Activated CD4-positive, alpha-beta T cell treated with anti-CD3 and anti-CD28 coated beads for 24 hours (primary cell): ENCODE measurements at places on chromosomes 2 and 18.
A peak's percentile ranks its signal among the peaks of the same experiment; 100 is the strongest.

- no peak for DNase-seq
These were observed 20.2 kb upstream of the MRO start for GRCh38 chr18:50839996-50840395.

GRCh38 chr2:238649936-238650518, 197.9 kb upstream of the TWIST2 start:
- DNase-seq = no peak

- no peak for DNase-seq
These were observed 270.9 kb downstream of the CYP26B1 start for GRCh38 chr2:71876542-71877451.

- no peak for DNase-seq
These were observed 49.3 kb downstream of the COA5 start for GRCh38 chr2:98558852-98559530.

DNA sequence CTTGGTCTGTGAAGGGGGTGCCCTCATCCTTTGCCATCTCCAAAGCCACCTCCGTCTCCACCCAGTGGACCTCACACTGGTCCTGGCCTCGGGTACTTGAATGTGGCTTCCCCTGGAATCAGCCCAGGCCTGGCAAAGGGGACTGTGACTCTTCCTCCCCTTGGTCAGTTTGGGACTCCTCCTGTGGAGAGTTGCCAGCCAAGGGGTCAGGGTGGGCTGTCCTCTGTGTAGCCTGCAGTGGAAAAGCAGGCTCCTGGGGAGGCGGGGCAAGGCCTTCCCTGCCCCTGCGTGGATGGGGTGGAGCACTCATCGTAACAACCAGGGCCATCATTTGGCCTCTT, 59.8 kb downstream of the INHBB start:
- DNase-seq = no peak

DNA sequence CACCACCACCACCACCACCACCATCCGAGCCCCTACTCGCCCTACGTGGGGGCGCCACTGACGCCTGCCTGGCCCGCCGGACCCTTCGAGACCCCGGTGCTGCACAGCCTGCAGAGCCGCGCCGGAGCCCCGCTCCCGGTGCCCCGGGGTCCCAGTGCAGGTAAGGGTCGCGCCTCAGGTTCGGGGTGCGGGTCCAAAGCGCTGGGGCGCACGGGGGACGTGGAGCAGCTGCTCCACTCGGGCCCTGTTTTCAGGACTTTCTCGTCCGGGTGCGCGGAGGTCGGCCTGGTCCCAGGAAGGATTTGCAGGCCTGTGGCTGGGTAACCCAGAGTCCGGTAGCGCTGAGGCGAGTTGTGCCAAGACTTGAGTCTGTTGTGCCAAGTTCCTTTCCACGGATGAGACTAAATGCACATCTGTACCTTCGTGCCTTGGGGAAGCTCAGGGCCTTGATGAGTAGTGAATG, 2.8 kb downstream of the GATA6 start:
- DNase-seq = no peak

DNA sequence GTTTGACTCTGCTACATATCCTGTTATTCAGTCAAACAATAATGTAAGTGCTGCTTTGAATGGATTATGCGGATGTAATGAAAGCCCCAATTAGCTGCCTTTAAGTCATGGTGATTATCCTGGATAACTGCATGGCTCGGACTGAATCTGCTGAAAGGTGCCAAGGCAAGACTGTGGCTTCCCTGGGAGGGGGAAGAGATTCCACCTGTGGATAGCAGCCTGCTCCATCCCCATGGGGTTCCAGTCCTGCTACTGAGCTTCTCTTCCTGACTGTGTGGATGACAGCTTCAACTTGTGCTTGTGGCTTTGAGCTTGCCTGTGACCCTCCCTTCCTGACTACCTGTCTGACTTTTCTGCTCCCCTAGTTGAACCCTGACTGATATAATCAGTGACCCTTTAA, 540.0 kb upstream of the GYPC start:
- no peak for DNase-seq

DNA sequence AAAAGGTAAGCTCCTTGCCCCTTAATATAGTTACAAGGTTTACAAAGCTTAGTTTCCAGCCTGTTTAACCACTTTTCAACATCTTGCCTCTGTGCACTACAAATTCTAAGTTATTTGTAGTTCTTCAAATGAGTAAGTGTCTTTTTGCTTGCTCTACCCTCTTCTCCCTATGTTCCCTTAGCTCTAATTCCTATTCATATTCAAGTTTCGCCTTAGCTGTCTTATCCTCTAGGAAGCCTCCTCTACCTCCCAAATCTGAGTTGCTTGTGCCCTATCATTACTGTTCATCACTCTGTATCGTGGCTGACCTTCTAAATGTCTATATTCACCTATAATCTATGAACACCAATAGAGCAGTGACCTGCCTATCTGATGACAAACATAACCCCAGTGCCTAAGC, 25.3 kb downstream of the NRXN1 start:
- DNase-seq = no peak

- no peak for DNase-seq
These were observed 20.8 kb upstream of the KCNK3 start for GRCh38 chr2:26671691-26672090.

- no peak for DNase-seq
These were observed 34.1 kb downstream of the EEF1B2 start for GRCh38 chr2:206193671-206194357.

- no peak for DNase-seq
These were observed 130.2 kb downstream of the NCKAP5 start for GRCh38 chr2:133438026-133438425.

GRCh38 chr2:35794796-35795450, 560.7 kb upstream of the CRIM1 start:
- DNase-seq = no peak

- no peak for DNase-seq
These were observed 221.4 kb downstream of the CLIP4 start for GRCh38 chr2:29336341-29337241.

- DNase-seq = no peak
These were observed 232.9 kb downstream of the GULP1 start for GRCh38 chr2:188524519-188525113.

- no peak for DNase-seq
These were observed 8.1 kb upstream of the MTERF4 start for GRCh38 chr2:241110089-241110606.

- DNase-seq = no peak
These were observed 84.7 kb upstream of the STON1 start for GRCh38 chr2:48445091-48445725.

GRCh38 chr18:48942554-48943261, 8.1 kb downstream of the SMAD7 start:
- no peak for DNase-seq

- DNase-seq = no peak
These were observed 1507.2 kb upstream of the PIK3C3 start for GRCh38 chr18:40447820-40448219.

- DNase-seq = no peak
These were observed 34.7 kb upstream of the DLX1 start for GRCh38 chr2:172050479-172051125.

DNA sequence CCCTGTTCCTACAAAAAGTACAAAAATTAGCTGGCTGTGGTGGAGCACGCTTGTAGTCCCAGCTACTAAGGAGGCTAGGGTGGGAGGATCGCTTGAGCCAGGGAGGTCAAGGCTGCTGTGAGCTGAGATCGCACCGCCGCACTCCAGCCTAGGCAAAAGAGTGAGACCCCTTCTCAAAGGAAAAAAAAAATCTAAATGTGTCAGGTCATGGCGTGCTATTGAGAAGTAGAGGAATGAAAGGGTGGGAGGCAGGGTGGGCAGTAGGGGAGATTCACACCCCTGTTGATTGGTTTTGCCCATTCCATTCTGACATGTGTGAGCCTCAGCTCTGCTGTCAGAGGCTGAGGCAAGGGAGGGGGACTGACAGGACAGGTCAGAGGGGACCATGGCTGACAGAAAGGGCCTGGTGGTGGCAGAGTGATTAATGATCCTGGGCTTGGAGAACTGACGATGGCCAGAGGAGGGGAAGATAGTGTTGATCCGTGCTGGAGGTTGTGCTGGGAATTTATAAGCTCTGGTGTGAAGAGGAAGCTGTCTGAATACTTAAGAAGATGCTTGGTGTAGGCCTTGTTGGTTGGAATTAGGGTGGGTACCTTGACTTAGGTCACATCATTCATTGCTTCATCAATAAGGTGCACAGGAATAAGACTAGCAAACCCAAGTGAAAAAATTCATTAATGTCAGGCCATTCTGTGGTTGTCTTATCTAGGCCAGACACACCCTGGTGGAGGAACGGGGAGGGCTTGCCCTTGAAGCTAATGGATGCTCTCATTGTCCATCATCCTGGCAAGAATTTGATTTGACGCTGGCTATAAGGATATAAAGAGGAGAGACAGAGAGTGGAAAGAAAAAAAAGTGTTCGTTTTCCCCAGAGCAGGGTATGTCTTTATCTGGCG, 19.1 kb upstream of the SMARCAL1 start:
- DNase-seq = no peak

DNA sequence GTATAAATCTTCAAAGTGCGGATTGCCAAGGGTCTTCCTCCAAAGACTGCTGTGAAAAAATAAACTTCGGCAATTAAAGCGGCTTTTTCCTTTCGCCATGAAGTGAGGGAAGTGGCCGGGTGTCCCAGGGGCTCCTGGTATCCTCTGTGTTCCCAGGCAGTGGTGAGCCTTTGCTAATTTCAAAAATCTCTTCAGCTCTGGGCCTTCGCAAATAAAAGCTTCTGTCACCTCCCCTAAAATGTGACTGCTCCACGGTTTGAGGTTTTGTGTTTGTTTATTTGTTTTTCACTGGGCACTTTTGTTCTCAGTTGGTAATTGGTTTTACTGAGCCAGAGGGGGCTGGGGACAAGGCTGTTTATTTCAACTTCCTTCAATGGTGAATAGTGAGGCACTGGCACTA, 270.1 kb upstream of the POU3F3 start:
- DNase-seq = no peak

DNA sequence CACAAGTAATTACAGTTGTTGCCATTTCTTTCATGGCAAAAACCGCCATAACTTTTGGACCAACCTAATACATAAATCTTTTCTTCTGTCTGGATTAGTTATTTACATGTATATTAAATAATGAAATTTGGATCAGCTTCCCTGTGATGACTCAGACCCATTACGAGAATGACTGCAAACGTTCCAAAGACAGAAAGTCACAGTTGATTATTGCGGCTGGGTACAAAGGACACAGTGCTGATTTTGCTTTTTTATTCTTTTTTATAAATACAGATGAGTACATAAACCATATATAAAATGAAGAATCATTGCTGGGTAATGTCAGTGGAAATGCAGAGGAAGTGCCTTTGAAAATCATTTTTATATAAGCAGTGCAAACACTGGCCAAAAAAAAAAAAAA, 126.2 kb downstream of the TWIST2 start:
- no peak for DNase-seq

DNA sequence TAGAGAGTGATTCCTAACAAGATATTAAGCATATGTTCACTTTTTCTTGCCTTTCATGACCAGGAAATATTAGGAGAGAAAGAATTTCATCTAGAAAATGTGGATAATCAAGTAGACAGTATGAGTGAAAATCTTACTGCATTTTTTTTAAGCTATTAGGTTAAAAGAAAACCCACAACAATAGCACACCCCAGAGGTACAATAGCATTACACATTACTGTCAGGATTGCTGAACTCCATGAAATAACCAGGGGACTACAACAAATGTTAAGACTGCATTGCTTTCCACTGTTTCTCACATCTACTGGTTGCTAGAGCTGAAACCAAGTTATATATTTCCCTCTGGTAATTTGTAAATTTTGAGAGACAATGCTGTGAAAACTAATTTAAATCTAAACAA, 33.7 kb downstream of the KLF7 start:
- DNase-seq = no peak

DNA sequence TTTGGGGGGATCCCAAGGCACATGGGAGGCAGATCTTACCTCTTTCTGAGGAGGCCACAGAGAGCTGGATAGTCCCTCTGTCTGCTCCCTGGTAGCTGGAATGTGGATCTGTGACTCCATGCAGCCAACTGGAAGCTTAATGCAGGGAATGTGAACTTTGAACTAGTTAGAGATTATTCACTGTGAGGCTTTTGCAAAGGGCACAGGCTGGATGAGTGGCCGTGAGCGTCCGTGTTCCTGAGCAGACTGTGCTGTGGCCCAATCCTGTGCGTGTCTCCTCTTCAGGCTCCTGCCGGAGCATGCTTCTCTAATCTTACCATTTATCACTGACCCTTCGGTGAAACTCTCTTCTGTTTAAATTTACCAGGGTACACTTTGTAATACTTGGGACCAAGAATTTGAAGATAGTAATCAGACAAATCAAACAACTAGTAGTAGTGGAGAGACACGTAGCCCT, 187.6 kb downstream of the PTPRM start:
- no peak for DNase-seq

DNA sequence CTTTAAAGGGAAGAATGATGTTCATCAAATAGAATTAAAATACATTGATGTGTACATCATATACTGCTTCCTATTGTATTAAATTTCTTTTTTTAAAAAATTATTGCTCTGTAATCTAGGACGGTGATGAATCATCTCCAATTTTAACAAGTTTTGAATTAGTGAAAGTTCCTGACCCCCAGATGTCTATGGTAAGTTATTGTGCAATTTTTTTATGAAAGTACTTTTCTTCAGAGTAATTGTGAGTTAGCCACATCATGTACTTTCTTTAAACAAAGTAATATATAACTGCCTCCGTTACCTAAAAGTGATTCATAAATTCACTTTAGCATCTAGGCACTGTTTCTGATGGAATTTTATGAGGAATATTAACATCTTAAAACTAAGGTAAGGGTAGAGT, 38.1 kb downstream of the PIK3C3 start:
- DNase-seq = no peak

GRCh38 chr2:172408143-172408766, 19.1 kb upstream of the ITGA6 start:
- DNase-seq = no peak

DNA sequence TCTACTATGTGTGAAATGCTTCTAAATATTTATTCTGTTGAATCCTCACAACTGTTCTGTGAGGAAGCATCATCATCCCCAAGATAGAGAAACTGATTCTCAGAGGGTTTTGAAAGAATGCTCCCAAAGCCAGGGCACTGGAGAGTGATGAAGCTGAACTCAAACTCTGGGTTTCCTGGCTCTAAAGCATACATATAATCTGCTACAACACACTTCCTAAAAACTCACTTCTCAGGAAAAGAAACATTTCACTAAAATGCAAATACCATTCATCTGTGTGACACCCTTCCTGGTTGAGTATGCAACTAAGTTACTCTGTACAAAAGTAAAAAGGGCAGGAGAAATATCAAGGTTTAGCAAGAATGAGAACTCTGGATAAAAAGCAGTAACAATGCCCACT, 58.6 kb downstream of the GRB14 start:
- no peak for DNase-seq

- no peak for DNase-seq
These were observed 734.8 kb upstream of the NXPH2 start for GRCh38 chr2:139514951-139515350.

DNA sequence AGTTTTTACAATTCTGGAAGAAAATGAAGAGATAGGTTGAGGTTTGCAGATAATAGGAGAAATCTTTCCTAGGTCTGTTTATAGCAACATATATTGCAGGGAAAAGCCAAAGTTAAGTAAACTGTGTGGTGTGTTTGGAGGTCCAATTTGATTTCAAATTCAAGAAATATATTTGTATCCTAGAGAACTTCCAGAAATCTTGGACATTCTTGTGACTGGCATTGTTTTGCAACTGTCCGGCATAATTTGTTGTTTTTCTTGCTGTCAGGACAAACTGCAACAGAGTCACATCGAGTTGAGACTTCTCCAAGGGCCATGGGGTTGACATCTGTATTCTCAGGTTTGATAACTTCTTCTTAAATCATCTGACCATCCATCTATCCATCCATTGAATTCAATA, 170.9 kb upstream of the ZEB2 start:
- no peak for DNase-seq

GRCh38 chr2:44392338-44392943, 30.7 kb downstream of the CAMKMT start:
- peak; percentile 39 for DNase-seq
